Right forelimb (tissue), 1 donor: ENCODE measurements at places on chromosomes 3 and 15.

DNA sequence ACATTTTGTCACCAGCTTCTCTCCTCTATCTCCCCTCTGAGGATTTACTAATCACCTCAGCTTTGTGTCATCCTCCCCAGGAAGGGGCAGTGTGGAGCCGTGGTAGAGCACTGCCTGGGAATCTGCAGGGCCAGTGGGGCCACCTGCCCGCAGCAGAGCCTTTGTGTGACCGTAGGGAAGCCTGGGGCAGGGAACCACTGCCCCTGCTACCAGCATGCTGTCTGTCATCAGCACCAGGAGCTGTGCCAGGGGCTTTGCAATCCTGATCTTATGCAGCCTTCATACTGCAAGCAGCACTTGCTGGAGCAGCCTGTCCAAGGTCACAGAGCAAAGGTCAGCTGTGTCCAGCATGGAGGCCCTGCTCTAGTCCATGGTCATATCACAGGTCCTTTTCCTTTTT is 170.2 kb upstream of the IL12A start:
- no peak for DNase-seq

DNA sequence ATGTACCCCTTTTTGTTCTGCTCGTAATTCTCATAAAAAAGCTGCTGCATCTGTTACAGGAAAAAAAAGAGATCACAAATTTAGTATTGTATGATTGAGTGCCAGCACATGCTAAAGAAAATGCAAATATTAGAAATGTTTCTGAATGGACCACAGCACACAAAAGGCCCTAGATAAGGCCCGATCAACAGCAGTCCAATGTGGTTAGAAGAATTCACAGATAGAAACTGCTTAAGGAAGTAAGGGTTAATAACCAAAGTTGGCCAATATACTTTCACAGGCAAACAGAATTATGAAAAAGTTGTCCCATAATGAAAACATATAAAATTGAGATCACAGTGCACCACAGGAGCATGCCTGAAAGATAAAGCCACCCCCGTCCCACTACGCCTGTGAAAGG is 72.9 kb downstream of the CHSY1 start:
- DNase-seq: no peak

- DNase-seq: no peak
Measured at GRCh38 chr3:151750678-151751077, 17.0 kb downstream of the AADACL2 start.

DNA sequence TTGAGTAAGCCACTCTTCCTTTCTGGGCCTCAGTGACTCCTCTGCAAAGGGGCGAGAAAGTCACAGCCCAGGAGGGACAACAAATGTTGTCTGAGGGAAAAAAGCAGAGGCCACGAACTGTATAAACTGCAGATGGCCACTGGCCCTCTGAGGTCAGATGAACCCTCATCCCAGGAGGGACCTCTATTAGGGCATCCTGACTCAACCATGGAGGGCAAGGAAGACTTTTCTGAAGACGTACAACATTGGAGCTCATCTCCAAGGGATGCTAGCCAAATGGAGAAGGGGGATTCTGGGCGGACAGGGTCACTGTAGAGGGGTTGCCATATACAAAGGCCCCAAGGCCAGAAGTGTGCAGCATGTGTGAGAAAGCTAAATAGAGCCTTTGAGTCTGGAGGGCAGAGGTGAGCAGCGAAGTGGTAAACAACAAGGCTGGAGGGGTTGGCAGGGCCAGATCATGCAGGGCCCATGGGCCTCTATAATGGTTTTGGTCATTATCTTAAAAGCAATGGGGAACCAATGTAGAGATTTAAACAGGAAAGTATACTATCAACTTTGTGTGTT is 16.7 kb downstream of the GRAMD2A start:
- no peak for DNase-seq

DNA sequence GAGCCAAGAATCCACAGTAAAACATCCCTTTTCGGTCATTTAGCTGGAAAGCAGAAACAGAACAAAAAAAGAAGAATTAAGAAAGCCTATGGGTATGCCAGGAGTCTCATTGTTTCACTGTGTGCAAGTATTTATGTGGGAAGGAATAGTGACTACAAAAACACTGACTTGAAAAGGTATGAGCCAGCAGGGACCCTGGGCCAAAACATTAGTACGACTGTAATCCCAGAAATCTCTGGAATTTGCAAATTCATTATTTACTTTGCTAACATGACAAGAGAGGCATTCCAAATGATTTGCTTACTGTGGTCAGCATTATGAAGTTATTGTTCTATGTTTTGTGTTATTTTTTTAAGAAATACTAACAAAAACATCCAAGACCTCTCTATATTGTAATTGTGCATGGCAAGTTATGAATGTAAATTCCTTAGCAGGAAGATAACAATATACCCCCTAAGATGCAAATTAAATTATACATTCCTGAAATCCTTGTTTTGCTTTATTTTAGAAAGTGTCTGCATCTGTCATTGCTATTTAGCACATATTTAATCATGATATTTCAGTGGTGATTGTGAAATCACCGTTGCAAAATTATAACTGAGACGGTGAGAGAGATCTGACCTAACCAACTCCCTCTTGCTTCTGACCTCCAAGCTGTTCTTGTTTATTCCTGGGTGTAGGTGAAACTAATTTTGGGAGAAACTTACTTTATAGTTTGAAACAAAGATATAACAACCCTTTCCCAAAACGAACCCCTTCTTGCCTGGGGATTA is 299.2 kb downstream of the ZPLD1 start:
- no peak for DNase-seq

DNA sequence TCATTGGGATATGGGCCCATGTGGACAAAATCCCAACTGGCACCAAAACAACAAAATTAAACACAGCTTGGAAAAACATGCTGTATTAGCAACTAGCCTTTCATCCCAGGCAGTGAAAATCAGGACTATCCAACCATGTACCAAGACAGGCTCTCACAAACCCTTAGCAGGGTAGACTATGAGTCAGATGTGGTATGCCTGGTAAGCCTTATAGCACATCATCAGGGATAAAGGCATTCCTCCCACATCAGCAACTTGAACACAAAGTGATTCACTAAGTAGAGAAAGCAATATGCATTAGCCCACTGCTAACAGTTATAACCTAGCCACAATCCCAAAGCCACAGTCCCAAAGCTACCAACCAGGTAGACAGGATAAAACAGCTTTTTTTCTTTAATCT is 8.0 kb downstream of the CEP152 start:
- no peak for DNase-seq

DNA sequence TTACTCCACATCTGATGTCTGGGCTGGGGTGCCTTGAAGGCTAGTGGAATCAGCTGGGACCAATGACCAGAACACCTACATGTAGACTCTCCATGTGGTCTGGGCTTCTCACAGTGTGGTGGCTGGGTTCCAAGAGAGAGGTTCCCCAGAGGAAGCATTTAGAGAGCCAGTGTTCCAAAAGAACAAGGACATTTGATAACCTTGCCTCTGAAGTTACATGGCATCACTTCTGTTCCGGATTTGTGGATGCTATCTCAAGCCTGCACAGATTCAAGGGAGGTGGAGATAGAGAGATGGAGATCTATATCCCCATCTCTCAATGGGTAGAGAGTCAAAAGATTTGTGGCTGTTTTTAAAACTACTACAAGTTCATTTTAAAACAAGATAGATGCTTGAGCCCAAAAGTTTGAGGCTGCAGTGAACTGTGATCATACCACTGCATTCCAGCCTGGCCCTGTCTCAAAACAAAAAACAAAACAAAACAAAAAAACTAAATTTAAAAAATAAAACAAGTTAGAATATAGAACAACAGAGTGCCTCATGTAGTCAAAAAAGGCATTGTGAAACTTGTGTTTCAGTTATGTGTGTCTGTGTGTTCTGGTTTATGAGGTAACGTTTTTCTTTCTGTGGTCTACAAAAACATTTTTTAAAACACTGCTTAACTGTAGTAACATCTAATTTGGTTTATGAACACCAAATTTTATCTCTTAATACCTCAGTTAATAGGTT is 44.8 kb downstream of the PDE8A start:
- DNase-seq: no peak

DNA sequence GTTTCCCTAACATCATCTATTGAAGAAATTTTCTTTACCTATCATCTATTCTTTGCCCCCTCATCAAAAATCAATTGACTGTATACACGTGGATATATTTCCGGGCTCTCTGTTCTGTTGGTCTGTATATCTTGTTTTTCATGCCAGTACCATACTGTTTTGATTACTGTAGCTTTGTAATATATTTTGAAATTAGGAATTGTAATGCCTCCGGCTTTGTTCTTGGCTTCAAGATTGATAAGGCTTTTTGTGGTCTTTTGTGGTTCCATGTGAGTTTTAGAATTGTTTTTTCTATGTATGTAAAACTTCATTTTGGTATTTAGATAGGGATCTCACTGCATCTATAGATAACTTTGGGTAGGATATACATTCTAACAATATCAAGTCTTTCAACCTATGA is 454.4 kb downstream of the LPP start:
- no peak for DNase-seq

GRCh38 chr3:72909591-72909990 is 21.7 kb downstream of the GXYLT2 start:
- DNase-seq: peak; percentile 9
